ENCODE measurements at places on chromosomes 6 and 20.

GRCh38 chr20:5967469-5967868, 17.0 kb downstream of the MCM8 start:
- no peak for DNase-seq

- no peak for DNase-seq
Measured at GRCh38 chr6:157831424-157832249, 8.6 kb downstream of the SNX9 start.

DNA sequence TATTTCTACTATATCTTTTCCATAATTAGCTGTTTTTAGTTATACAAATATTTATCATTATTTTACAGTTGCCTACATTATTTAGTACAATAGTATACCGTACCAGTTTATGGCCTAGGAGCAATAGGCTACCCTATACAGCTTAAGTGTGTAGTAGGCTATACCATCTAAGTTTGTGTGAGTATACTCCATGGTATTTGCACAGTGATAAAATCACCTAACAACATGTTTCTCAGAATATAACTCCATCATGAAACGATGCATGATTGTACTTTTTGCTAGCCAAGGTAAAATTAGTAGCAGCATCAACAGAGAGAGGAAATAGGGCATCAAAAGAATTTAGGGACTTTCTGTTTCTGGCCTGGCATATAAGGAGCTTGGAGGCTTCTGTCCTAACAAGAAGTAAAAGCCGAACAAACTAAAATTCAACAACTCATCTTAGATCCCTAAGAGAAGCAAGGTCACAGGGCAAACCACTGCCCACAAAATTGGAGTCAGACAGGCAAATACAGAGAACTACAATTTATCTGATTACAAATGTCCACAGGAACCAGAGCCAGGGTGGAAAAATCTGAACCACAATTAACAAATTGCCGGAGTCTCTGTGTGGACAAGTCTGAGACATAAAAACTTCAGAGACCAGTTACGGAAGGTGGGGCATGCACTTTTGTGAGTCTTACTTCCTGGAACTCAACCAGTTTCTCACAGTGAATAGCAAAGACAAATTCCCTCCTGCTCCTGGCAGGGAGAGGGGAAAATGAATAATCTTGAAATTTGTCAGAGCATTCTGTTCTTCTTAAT, 671.4 kb downstream of the RFPL4B start:
- no peak for DNase-seq

- no peak for DNase-seq
Measured at GRCh38 chr6:33095681-33096080, 19.9 kb downstream of the HLA-DPB1 start.

DNA sequence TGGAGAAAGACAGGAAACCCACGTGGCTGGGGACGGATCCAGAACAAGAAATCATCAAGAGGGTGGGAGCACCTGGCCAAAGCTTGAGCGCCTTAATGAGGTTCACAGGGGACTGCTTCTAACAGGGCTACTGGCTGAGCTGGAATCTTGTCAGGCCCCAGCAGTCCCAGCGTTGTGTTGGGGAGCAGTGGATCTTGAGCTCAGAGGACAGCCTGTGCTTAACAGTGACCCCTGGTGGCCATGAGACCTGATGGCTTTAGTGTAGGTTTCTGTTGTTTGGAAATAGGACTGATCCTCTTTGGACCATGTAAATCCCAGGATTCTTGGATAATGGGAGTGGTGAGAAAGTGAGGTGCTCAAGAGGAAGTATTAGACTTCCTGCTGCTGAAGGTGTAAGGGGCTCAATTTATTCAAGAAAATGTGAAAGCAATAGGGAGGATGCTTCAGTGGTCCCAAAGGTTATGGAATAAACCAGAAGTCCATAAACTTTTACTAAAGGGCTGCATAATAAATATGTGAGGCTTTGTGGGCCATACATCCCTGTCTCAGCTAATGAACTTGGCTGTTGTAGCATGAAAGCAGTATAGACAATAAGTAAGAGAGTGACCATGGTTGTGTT, 216.2 kb downstream of the NFATC2 start:
- peak; percentile 39 for DNase-seq

GRCh38 chr6:81495999-81496398, 256.5 kb downstream of the TENT5A start:
- DNase-seq, result no peak

DNA sequence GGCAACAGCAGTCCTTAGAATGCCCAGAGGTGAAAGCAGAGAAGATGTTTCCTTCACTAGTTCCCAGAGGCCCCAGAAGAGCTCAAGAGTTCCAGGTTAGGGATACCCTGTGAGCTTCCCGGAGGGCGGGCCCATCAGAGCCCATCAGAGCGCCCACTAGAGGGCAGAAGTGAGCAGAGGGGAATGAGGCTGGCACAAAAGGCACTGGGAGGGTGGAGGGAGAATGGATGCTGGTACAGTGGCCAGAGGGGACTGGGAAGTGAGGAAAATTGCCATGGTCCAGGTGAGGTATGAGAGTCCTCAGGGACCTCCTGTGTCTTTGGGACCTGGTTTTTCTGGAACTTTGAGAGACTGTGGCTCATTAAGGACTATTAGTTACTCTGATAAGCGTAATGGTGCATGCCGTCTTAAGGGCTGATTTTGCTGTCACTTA, 57.3 kb downstream of the LINC00237 start:
- DNase-seq, result peak; percentile 56

- DNase-seq, result no peak
Measured at GRCh38 chr6:65627015-65627414, 80.0 kb downstream of the EYS start.

GRCh38 chr20:50629670-50630045, 61.7 kb downstream of the RIPOR3 start:
- no peak for DNase-seq

- peak; percentile 73 for DNase-seq
Measured at GRCh38 chr6:145734486-145735355, 599 bp downstream of the EPM2A start.

GRCh38 chr6:68194846-68195478, 440.1 kb upstream of the ADGRB3 start:
- DNase-seq, result no peak

- DNase-seq, result no peak
Measured at GRCh38 chr6:147194652-147195411, 9.4 kb upstream of the STXBP5 start.

Data from stimulated activated CD4-positive, alpha-beta T cell treated with anti-CD3 and anti-CD28 coated beads, Interleukin-4, amount 100 ng/mL, for 1 hour (primary cell).